Globus pallidus (tissue), 1 donor: ENCODE measurements at places on chromosomes 13 and 19.

GRCh38 chr19:1935484-1936208 lies 5.3 kb upstream of the CSNK1G2 start:
- DNase-seq, result peak; percentile 52

GRCh38 chr13:108352599-108352998 lies 83.1 kb downstream of the TNFSF13B start:
- DNase-seq, result no peak

DNA sequence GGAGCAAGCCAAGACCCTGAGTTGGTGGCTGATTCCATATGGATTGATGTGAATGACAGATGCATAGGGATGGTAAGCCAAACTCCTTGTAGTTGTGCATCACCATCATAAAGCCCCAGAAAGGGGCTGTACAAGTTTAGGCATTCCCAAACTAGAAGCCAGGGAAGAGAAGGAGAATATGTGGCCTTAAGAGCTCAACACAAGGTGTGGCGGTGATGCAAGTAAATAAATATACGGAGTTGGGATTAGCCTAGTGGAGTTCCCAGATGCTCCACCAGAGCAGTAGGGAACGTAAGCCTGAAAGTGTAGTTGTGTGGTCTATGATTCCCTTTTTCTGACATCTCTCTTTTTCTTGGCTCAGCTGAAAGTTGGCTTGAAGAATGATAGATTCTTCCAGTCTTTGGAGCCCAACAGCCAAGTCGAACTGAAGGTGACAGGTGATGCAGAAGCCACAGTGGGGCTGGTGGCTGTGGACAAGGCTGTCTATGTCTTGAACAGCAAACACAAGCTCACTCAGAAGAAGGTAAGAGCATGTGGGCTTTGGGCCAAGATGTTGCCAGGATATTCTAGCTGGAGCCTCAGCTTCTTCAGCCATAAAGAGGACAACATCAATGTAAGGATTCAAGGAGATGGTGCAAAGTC lies 30.1 kb downstream of the RDH8 start:
- DNase-seq, result no peak

GRCh38 chr13:99620806-99621205 lies 119.5 kb downstream of the TM9SF2 start:
- no peak for DNase-seq

DNA sequence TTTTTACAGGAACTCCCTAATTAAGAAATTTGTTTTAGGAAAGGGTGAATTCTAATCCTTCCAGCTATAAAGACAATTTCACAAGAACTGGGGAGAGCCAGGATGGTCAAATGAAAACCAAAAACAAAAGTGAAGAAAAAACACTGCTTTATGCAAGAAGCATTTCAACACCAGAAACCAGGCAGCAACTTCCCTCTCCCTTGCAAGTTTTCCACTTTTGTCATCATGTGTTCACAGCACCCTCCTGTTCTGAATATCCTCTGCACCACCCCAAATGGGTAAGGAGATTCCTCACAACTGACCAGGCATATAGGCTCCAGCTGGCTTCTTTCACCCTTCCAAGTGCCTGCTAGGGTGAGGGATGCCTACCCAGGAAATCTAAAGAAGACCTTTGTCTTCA lies 328.1 kb downstream of the TBC1D4 start:
- no peak for DNase-seq

DNA sequence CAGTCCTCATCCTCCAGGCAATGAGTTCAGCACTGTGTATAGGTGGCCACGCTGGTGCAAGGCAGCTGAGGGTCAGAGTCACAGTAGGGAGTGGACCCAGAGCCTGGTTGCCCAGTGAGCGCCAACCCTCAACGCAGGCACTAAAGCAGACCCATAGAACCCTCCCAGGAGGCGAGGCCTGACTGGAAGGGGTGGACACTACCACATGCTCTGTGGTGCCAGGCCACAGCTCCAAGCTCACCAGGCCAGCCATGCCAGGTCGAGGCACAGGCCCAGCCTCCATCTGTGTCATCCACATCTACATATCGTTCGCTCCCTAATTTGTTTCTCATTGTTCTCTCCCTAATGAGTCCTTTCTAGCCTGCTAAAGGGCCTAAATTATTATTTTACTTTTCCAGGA lies 165.8 kb upstream of the GPR12 start:
- no peak for DNase-seq

DNA sequence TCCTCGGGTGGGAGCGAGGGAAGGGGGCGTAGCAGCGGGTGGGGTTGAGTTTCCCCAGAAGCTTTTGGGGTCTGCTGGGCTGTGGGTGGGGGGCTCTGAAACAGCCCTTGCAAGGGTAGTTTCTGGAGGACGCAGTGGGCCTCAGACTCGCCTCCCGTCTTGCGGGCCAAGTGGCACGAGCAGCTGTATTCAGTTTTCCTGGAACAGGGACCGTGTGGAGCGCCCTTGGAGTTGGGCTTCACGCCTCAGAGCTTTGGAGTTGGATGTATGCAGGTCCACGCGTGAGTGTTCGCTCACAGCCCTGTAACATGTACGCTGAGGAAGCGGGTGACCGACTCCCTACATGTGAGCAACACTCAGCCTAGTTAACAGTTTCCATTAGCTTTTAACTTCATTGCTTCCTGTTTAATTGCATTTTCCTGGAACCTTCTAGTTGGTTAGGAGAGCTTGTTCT lies 603 bp downstream of the TM9SF2 start:
- DNase-seq, result peak; percentile 18

GRCh38 chr13:109917422-109917821 lies 131.0 kb upstream of the IRS2 start:
- no peak for DNase-seq

GRCh38 chr13:59601993-59602392 lies 561.7 kb downstream of the DIAPH3 start:
- DNase-seq, result no peak

GRCh38 chr19:47447470-47448359 lies 24.0 kb downstream of the SLC8A2 start:
- peak; percentile 16 for DNase-seq

DNA sequence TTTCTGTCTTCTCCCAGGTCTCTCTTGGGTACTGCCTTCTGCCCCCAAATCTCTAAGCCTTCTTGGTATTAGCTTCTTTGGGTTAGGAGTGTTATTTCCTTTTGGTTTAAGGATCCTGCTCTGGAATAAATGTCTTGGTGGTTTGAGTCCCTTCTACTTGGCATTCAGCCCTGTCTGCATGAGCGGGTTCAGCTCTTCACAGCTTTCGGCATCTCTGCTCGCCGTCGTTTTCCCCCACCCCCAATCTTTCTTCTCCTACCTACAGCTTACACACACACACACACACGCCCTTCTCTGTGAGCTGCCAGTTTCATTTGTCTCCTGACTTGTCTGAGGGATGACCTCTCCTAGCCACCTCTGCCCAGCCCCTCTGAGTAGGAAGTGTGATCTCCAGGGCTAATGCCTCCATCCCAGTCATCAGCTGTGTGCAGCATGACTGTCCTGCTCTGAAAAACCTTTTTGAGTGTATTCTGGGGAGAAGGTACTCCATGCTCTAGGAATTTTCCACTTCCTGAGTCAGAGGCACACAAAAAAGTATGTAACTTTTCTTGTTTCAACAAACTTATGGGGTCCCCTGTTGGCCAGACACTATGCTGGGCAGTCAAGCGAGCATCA lies 4.7 kb downstream of the CNOT3 start:
- DNase-seq, result no peak

GRCh38 chr19:44752816-44753625 lies 4.5 kb downstream of the BCL3 start:
- DNase-seq, result peak; percentile 50

DNA sequence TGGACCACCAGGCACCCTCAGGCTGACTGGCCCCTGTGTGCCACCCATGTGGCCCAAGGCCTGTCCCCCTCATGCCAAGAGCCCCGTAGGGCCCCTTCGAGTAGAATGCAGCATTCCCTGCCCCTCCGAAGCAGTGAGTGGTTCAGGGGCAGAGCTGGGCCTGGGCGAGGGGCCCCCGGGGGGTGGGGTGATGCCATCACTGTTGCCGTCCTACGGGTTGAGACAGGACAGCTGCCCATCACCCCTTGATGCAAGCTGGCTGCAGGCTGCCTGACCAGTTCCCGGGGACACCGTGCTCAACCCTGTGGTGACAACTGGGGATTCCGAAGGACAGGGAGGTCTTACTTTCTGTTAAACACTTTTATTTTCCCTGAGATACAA lies 4.7 kb downstream of the SBNO2 start:
- DNase-seq, result no peak

DNA sequence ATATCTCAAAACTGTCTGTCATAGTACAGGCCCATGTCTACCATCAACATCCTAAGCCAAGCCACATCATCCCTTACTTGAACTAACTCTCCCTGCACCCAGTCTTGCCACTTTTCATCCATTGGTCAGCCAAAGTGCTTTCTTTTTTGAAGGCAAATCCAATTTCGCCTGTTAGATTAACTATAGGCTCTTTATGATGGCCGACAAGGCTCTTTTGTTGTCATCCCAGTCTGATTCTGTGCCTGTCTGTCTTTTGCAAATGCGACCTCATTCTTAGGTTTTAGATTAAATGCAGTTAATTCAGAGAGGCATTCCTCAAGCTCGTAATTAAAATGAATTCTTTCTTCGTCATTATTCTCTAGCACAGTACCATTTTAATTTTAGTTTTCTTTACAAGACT lies 148.3 kb downstream of the HS6ST3 start:
- DNase-seq, result peak; percentile 55
